Activated T-cell treated with anti-CD3 and anti-CD28 coated beads for 48 hours (primary cell): ENCODE measurements at places on chromosomes 7 and 10.
A peak's percentile ranks its signal among the peaks of the same experiment; 100 is the strongest.

- no peak for DNase-seq
These were observed 48.4 kb downstream of the MPP7 start for GRCh38 chr10:28254290-28254985.

GRCh38 chr7:124992851-124993562, 63.4 kb upstream of the POT1 start:
- DNase-seq, result no peak

GRCh38 chr10:51733057-51733456, 33.7 kb upstream of the CSTF2T start:
- DNase-seq, result no peak

DNA sequence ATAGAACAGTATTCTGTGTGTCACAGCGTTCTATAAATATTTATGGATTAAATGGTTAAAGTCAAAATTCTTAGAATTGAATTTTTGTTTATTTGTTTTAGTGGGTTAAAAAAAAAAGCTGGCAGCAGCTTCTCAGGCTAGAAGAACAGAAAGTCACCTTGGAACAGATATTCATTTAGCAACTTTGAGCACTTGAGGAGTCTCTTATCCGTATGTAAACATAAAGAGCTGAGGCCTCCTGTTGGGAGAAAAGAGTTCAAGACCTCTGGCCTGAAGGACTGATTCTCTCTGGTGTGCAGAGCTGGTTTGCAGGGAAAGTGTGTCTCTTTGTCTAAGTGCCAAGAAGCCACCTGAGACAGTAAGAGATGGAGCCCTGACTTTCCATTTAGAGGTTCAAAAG, 109.9 kb downstream of the HERPUD2 start:
- no peak for DNase-seq

- DNase-seq, result no peak
These were observed 10.3 kb upstream of the STK17A start for GRCh38 chr7:43572516-43573049.

GRCh38 chr10:71074176-71074755, 138.1 kb upstream of the UNC5B start:
- DNase-seq, result no peak

GRCh38 chr10:12742771-12743170, 258.7 kb downstream of the CCDC3 start:
- no peak for DNase-seq

DNA sequence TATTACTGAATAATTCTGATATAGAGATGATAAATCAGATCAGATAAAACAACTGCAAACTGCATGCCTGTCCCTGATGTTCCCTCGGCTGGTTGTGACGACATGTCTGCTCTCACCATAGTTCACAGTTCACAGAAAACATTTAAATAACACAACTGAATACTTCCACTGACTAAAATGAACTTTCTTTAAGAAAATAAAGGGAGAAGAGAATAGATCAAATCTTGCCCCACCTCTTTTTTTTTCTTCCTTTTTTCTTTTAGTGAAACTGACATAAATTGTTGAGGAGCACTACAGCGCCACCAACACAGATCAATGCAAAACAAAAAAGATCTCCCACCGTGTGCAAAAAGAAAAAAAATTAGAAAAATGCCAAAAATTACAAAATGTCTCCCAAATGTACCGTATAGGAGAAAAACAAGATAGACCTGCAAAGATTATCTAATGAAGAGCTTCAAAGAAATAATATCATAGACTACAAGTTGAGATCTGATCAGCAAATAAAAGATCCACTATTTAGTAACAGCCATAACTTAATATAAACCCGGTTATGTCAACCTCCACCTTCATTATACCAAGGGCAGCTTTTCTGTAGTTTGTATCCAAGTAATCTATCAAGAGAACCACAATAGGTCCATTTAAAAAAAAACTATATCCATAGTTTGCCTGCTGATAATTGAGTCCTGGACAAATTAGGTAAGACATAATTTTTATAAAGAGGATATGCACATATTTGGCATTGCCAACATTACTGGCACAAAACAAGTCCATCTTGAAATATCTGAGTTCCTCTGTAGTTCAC, 30.7 kb upstream of the EPC1 start:
- no peak for DNase-seq

- no peak for DNase-seq
These were observed 126.3 kb upstream of the TCERG1L start for GRCh38 chr10:131437556-131438475.

DNA sequence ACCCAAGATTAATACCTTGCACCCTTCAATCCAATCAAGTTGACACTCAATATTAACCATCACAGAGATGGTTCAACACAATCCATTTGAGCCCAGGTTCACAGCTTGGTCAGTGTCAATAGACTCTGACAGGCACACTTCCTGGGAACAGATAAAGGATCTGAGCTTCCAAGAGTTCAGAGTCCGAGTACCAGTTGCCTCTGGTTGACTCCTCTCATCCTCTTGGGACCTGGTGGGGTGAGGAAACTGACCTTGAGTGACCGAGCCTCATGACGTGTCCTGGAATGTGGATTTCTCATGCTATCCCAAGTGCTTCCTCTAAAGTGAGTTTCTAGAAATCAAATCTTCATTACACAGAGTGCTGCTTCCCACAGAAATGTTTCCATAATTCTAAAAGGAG, 162.0 kb downstream of the CYP26A1 start:
- no peak for DNase-seq

DNA sequence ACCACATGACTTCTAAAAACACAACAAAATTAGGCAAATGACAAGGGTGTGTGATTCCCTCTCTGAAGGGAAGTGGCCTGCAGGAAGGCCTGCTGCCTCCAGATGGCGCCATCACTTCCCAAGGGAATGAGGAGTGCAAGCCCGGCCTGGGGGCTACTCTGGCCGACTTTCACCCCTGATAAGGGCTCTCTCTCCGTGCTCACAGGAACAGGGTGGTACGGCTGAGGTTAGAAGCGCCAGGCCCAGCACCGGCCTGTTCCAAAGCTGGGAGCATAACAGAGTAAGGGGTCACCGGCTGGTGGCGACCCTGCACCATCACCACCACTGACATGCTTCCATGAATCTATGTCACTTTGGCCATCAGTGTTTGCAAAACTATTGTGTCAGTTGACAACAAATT, 13.1 kb downstream of the RBP3 start:
- peak; percentile 24 for DNase-seq

GRCh38 chr10:69237528-69238159, 17.5 kb downstream of the HKDC1 start:
- DNase-seq, result peak; percentile 82

DNA sequence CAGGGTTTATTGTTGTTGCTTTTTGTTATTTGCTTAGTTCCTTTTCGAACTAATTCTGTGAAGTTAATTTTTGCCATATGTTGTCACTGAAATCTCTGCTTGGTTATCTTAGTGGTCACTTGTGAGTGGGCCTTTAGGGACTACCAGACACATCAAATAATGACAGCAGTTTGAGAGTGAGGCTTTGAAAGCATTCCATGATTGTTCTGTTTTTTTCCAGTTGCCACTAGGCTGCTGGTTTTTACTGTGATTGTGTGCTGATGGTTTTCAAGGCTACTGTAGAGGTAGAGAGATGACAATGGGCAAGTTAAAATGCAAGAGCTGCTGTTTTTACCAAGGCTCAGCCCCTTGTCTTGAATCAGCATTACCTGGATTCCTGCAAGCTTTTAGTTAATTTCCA, 20.0 kb downstream of the SEPTIN7 start:
- DNase-seq, result no peak

DNA sequence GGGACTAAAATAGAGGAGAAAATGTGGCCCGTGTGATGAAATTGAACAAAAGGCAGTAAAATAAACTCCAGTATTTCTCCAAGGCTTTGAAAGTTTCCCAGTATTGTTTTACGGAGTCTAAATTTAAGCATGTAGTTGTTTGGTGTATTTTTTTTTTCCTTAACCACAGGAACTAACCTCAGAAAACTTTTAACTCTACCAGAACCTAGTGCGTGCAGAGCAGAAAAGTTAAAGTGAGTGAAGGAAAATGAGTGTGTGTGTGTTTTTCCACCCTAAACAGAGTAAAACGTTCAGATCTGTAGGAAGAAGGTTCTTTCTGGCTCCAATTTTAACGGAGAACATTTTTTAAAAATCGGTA, 812 bp downstream of the PROSER2 start:
- DNase-seq, result no peak

- no peak for DNase-seq
These were observed 221.1 kb downstream of the EBF3 start for GRCh38 chr10:129742742-129743550.

- DNase-seq, result no peak
These were observed 54.8 kb downstream of the MPP7 start for GRCh38 chr10:28248092-28248491.

DNA sequence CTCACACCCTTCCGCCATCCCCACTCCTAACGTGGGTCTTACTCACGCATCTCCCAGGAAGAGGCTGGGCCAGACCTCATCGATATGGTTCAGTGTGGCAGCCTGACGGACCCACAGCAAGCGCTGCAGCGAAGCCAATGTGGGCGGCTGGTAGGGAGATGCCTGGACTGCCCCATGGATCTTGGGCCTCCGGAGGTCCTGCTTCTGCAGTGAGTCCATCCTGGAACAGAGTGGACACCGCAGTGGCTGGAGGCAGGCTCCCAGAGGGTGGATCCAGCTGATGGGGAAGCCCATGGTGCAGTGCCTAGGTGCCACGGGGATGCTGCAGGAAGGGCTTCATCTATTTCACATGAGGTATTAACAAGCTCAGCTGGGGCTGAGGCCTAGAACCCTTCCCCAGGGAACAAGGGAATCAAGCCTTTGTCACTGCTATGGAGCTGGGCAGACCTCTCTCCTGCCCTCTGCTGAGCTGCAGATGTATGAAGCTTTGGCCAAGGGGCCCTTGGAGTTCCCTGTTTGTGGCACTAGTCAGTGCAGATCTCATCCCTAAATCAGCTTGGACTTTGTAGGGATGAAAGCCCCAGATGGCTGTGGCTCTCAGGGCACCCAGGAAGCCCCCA, 13.7 kb upstream of the SAMD8 start:
- no peak for DNase-seq

GRCh38 chr7:100008525-100008924, 6.9 kb upstream of the ZKSCAN1 start:
- DNase-seq, result no peak

DNA sequence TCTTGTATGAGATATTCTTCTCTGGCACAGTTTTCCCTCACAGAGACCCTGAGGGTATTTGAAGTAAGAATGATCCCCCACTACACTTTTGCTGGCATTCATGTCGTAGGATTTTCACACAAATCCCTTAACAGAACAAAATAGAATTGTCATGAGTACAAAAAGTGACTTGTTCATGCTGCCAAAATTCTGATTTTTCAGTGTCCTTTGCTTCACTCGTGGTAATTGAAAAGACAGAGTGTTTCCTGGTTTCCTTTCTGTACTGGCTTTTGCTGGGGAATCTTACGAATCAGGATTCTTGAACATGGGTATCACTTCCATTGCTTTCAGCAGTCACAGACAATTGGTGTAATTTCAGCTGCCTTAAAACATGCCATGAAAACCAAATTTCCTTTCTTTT, 756.3 kb downstream of the REEP3 start:
- DNase-seq, result no peak

- DNase-seq, result no peak
These were observed 5.5 kb downstream of the LHPP start for GRCh38 chr10:124467165-124467564.

DNA sequence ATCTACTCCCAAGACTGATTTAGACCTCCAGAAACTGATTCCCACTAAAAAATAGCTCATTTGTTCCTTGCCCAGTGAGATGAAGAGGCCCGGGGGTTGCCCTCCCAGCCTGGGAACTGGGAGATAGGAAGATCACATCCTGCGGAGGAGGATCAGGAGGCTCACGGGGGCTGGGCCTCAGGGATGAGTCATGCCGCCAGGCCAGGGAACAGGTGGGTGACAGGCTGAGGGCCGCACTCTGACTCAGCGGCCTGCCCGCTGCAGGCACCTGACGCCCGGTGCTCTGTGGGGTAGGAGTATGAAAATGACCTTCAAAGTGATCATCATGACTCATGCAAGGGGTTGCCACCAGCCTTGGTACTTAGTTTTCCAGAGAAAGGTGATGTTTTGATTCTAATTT, 104.5 kb upstream of the ZPBP start:
- peak; percentile 75 for DNase-seq

- DNase-seq, result no peak
These were observed 42.3 kb upstream of the CYCS start for GRCh38 chr7:25167262-25167843.

DNA sequence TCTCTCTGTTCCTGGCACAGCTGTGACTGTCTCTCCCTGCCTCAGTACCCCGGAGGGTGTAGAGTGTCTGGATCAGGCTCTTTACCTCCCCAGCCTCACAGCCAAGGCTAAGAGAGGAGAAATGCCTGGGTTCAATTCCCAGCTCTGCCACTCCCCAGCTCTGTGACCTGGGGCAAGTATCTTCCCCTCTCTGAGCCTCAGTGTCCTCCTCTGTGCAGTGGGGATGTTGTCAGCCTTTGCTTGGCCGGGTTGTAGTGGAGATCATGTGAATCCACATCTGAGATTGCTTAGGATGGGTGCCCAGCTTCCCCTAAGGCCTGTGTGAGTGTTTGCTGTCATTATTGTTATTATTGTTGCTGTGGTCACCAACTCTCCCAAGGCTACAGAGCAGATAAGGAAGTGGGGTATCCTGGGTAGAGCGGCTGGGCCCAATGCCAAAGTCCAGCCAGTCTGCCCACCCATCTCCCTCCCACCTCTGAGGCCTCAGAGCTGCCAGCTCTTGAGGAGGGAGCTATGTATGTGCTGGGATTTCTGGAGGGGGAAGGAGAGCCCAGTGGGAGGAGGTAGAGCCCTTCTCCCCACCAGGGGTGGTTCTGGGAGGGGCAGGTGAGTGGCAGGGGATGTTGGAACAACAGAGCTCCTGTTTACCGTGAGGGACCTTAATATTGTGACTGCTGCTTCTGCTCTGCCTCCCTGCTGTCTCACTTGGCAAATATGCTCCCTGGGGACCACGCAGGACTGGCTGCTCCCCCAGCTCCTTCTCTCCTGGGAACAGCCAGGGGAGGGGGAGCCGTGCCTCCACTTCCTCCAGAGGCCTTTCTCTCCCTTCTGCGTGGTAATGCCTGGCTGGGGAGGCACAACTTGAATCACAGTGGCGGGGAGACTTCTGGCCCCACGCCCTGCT, 170.5 kb downstream of the RPS24 start:
- DNase-seq, result no peak

- DNase-seq, result no peak
These were observed 39.7 kb upstream of the NFE2L3 start for GRCh38 chr7:26112203-26112740.

GRCh38 chr10:68172324-68172723, 59.6 kb downstream of the ATOH7 start:
- no peak for DNase-seq

DNA sequence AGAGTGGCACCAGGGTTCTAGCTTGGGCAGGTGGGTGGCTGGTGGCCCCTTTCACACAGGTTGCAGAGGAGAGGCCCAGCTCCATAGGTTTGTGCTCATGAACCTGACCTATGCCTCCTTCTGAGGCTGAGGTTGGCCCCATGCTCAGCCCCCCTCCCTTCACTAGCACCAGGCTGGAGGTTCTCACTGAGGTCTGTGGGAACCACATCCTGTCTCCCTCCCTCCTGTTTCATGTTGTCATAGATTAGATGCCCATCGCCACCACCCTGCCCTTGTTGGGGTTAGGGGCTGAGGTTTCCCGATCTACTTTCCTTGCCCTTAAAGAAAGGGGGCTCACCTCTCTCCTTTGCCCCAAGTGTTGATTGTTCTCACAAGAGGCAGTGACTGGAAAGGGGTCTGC, 14.7 kb downstream of the NEUROG3 start:
- no peak for DNase-seq
